NCI-H526 treated with DMSO at 0.1 percent for 48 hours (cell line): ENCODE measurements at places on chromosomes 6 and 20.

DNA sequence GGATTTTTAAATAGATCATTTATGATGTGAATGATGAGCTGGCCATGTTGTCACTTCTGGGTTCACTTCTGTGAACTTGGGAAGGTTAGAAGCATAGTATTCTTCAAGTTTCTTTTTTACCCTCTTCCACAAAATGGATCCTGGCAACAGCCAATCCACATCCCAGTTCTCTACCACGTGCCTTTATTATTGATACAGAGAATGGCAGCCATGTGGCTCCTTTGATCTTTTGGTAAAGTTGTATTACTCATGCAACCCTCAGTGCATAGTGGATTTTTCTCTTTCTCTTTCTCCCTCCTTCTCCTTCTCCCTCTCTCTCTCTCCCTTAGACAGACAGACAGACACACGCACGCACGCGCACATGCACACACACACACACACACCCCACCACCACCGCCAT lies 50.0 kb downstream of the SYNDIG1 start:
- DNase-seq = no peak

- no peak for DNase-seq
Measured at GRCh38 chr20:50278684-50279531, 88.3 kb downstream of the CEBPB start.

DNA sequence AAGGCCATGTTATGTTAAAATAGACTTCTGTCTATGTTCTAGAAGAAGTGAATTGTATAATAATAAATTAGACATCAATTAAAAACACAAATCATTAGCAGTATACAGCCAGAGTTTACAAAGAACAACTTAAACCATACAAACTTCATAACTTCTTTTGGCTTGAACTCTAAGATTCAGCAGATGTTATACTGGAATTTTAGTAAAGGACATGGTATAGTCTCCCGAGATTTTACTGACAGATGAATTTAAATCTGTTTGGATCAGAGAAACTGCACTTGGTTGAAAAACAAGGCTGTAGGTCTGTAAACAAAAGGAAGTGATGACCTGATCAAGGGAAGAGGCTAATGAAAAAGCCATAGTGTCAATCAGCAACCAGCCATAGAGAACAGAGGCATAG lies 132.6 kb upstream of the TBX18 start:
- DNase-seq = no peak

DNA sequence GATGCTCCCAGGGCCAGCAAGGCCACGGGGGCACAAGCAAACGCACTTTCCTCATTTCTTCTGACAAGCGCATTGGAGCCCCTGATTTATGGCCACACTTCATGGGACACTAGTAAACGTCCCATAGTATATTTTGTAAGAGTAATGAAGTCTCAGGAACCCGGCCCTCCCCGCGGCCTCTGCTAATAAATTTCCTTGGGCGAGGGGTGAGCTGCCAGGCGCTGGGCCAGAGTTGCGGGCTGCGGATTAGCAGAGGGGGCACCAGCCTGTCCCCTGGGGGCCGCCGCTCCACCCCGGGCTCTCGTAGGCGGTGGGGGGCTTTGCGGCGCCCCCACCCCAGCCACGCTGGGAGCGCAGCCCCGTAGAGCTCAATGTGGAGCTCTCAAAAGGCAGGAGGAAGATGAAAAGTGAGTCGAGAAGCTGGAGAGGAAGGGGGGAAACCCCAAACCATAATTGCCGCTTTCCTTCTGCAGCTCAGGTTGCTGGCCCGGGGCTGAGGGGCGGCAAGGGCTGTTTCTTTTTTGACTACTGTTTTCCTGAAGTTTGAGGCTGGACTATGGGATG lies 173.6 kb downstream of the CDC5L start:
- DNase-seq = no peak

- no peak for DNase-seq
Measured at GRCh38 chr20:32465092-32465900, 107.2 kb downstream of the ASXL1 start.

DNA sequence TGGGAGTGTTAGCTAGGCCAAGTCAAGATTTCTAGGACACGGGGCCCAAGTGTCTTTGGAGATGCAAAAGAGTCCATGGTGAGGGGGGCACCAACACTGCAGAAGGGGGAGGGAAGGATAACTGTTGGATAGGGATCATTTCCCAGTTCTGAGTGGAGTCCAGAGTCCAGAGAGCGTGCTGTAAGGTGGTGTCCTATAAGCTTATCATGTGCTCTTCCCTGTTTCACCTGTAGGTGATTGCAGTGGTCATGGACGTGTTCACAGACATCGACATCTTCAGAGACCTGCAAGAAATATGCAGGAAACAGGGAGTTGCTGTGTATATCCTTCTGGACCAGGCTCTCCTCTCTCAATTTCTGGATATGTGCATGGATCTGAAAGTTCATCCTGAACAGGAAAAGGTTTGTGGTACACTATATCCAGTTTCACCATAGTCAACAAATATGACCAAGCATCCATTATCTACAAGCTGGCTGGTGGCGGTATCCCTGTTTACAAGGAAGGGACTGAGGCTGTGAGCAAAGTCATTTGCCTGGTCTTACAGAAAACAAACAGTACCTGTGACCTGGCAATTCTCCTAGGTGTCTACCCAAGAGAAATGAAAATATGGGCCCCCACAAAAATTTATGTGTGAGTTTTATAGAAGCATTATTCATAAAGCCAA lies 15.6 kb downstream of the FAM83D start:
- DNase-seq = no peak

- peak; percentile 75 for DNase-seq
Measured at GRCh38 chr6:116954938-116955337, 77.9 kb downstream of the RFX6 start.

DNA sequence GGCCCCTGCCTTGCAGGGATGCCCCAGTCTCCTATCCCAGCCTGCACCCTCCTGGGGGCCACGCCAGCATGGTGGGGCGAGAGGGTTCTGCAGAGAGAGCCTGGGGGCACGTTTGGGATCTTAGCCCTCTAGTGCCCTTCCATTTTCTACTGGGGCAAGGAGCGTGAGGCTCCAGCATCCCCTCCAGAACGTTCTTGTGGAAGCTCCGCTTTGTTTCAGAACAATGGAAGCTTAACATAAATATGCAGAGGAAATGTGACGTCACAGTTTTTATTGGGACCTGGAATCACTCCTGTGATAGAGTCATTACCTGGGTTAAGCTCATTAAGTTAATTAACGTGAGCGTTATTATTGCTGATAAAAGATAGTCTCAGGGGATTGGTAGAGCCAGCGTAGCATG lies 19.6 kb downstream of the BHLHE23 start:
- DNase-seq = no peak

- no peak for DNase-seq
Measured at GRCh38 chr6:93433592-93433991, 14.2 kb upstream of the EPHA7 start.

- DNase-seq = no peak
Measured at GRCh38 chr6:31094389-31094881, 17.9 kb downstream of the C6orf15 start.

- DNase-seq = no peak
Measured at GRCh38 chr6:90805619-90806155, 218.8 kb upstream of the MAP3K7 start.

- DNase-seq = no peak
Measured at GRCh38 chr6:130046671-130047070, 28.3 kb downstream of the L3MBTL3 start.

- no peak for DNase-seq
Measured at GRCh38 chr6:167590193-167590592, 236.5 kb upstream of the AFDN start.

GRCh38 chr20:24870057-24870456 lies 79.0 kb upstream of the CST7 start:
- no peak for DNase-seq

DNA sequence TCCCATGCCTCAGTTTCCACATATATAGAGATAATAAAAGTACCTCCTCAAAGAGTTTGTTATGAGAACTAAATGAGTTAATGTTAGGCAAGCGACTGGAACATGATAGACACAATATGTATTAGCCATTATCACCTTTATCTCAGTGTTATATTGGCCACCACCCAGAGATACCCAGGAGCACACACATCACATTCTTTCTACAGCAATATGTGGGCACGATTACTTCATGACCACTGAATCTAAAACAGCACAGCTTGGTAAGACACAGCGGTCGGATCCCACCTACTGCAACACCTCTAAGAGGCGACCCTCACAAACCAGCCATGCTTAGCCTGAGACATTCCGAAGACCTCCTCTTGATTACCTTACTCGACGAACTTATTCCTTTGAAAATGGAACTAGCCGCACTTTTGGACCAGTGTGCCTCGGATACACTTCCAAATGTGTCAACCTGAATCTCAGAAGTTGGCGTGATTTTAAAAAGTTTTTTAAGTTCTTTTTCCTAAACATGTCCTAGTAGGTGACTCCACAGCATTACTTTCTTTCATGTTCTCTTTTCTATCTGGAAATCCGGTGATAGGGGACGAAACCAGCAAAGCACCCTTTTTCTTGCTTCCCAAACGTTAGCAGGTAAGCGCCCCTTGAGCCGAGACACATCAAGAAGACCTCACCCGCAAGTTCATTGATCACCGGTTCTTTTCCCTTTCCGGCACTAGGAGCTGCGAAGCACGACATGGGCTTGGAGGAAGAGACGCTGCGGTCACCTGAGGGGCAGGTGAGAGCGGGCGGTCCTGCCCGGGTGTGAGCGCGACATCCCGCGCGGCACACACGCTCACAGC lies 923 bp downstream of the GMDS start:
- DNase-seq = peak; percentile 27

- DNase-seq = no peak
Measured at GRCh38 chr6:11595903-11596302, 58.4 kb downstream of the TMEM170B start.

GRCh38 chr20:50110141-50111047 lies 2.6 kb downstream of the UBE2V1 start:
- DNase-seq = no peak

DNA sequence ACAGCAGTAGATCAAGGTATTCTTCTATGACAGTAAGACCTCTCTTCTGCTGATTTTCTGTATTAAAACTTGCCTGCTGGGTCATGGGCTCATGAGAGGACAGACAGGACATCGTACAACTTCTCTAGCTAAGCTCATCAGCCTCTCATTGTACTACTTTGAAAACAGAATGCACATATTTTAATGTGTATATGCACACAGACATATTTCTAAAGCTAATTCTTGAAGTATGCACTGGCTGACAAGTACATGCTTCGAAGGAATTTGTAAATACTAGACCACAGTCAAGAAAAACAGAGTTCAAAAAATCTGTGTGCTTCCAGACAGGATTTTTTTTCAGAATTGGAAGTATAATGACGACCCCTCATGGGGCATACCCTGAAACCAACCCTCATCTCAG lies 81.7 kb upstream of the CD83 start:
- DNase-seq = no peak

DNA sequence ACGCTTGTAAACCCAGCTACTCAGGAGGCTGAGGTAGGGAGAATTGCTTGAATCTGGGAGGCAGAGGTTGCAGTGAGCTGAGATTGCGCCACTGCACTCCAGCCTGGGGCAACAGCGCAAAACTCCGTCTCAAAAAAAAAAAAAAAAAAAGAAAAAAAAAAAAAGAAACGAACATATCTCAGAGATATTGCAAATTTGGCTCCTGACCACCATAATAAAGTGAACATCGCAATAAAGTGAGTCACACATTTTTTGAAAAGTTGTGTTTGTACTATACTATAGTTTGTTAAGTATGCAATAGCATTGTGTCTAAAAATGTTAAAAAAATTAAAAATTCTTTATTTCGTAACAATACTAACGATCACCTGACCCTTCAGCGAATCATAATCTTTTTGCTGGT lies 13.3 kb downstream of the RSPH9 start:
- DNase-seq = no peak

DNA sequence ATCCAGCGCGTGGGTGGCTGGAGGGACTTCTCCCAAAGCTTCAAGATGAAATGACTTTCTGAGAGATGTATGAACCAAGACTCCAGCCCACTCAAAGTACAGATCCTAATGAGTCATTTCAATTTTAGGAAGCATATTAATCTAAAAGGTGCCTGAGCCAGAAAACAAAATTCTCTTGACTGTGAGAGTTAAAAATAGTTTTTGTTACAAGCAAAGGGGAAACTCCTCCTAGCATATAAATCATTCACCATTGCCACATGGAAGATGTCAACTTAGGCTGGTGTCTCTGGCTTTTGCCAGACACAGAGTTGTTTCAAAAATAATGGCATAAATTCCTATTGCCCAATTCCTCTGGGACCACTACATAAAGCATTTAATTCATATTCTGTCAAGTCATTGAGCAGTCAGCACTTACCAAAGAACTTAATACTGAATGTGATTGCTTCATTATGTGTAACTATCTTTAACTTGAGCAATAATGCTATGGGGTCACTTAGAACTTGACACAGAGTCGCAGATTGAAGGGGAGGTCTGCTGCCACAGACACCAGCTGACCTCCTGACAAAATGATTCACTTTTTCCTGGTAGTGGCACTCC lies 280.6 kb downstream of the SLC35F1 start:
- DNase-seq = no peak

GRCh38 chr6:42915732-42916131 lies at the start of gene PTCRA:
TSS of gene PTCRA (plus strand) at chr6:42916053. CDS start at chr6:42916070, 17 bp downstream.
- no peak for DNase-seq

- DNase-seq = no peak
Measured at GRCh38 chr6:113595911-113596376, 261.2 kb upstream of the MARCKS start.

DNA sequence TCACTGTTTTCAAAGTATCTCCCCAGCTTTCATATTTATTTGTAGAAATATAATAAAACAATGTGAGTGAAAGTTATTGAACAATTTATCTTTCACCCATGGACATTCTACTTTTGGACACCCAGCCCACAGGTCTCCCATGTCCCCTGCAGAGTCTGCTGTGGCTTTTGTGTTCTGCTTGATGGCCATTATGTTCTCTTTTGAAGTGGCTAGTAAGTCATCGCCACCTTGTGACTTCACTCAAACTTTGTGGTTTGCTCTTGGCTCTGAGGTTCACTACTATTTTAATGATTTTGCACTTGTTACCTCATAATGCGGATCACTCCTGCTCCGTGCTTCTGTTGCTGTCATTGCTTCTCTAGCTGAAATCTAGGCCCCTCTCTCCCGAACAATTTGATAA lies 10.2 kb upstream of the DEFB113 start:
- no peak for DNase-seq

- no peak for DNase-seq
Measured at GRCh38 chr6:7153789-7154188, 46.0 kb downstream of the RREB1 start.

GRCh38 chr6:140850438-140850837 lies 1282.3 kb upstream of the GJE1 start:
- DNase-seq = no peak

GRCh38 chr6:129297592-129297991 lies 412.4 kb downstream of the ARHGAP18 start:
- DNase-seq = no peak

DNA sequence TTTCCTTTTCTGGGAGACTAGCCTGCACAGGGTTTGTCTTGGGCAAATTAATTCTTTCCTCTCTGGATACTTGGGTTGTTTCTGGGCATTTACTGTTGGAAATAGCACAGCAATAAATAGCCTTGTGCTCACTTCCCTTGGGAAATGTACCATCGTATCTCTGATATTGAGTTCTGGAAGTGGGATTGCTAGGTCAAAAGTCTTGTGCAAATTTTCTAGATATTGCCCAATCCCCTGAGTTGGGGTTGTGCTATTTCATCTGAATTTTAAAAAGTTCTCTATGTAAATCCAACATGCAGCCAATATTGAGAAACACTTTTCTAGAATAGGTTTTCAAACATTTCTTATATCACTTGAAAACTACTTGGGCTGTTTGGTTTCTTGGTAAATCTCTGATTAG lies 64.0 kb upstream of the ELOVL5 start:
- DNase-seq = no peak

GRCh38 chr6:47490676-47491075 lies 13.1 kb downstream of the CD2AP start:
- DNase-seq = no peak

GRCh38 chr6:36247693-36248092 lies 22.2 kb upstream of the PNPLA1 start:
- no peak for DNase-seq

- no peak for DNase-seq
Measured at GRCh38 chr6:152973916-152974315, 8.9 kb downstream of the FBXO5 start.
